ENCODE measurements at places on chromosomes 4 and X. TPM values are rescaled to one million over a fixed set of nuclear protein-coding genes. Genes with fewer than 3 reads are reported as not detected.

DNA sequence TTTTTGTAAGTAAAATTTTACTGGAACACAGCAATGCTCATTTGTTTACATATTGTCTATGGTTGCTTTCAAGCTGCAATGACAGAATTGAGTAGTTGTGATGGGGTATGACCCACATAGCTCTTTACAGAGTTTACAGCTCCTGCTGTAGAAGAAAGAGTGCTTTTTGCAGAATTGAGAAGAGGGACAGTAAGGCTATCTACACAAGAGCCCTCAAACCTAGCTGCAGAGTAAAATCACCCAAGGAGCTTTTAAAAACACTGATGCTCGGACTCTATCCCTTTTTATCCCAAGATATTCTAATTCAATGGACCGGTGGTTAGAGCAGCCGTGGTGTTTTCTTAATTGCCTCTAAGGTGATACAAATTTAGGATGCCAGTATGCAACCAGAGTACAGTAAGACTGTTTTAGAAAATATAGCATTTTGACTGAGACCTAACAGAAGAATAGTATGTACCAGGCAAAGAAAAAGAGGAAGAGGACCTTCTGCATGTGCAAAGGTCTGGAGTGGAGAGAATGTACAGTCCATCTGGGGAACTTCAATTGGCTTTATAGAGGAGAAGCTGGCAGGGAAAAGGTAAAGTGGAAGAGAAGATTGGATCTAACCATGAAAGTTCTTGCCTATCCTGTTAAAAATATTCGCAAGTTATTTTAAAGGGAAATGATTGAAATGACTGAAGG, 663.6 kb upstream of the CPEB2 start:
- DNase-seq, result no peak

DNA sequence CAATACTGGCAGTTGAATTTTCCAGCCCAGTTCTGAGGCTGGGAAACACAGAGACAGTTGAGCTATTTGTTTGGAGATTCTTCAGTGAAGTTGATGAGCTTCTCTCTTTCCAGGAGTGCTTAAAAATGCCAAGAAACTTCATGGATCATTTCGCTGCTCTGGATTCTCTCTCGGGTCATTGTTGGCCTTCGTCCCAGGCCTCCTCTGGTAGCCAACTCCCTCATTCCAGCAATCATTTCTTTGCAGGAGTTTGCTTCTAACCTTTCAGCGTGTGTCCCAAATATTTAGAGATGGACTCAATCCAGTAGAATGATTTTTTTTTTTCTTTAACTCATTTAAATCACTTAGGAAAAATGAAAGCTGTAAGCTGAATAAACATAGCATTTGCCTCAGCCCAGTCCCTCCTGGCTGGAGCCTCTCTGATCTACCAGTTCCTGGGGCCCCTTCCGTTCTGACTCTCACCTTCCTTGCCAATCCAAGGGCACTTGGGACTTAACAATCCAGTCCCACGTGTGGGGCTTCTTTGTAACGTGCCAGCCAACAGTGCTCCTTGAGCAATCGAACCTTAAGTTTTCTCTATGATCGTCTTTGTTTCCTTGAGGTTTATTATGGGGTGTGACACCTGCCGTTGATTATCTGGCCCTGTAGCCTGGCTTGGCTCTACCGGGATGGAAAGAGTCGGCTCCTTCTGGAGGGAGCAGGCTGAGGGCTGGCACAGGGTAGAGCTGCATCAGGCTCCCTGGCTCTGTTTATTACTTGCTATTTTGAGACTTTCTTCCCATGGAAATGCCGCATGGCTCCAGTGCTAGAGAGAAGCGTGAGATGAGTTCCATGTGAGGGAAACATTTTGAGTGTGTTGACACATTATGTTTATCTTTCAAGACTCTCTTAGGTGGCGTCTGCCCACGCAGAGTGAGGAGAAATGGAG, 80.4 kb upstream of the GPC4 start:
- no peak for DNase-seq

- DNase-seq, result no peak
Measured at GRCh38 chr4:79626611-79627010, 218.6 kb upstream of the GK2 start.

DNA sequence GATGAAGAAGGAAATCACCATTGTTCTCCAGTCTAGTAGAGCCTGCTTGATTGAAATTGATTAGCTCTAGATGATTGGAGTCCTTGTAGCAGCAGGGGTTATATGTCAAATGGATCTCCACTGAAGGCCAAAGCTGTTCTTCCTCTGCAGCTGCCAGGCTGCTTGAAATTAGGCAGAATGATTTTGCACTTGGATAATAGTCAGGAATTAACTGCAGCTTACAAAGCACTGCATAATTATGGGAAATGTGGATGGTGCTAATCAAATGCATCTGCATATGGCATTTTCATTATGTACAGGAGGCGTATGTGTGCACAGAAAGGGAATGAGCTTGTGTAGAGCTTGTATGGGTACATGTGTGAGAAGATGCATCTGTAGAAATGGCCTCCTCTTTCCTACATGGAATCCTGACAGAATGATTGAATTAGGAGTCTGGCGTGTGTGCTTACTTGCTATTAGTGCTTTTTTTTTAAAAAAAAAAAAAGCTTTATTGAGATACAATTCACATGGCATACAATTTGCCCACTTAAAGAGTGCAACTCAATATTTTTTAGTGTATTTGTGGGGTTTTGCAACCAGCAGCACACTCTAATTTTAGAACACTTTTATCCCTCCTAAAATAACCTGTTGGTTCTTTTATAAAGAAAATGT, 65.9 kb downstream of the TMEM131L start:
- no peak for DNase-seq

DNA sequence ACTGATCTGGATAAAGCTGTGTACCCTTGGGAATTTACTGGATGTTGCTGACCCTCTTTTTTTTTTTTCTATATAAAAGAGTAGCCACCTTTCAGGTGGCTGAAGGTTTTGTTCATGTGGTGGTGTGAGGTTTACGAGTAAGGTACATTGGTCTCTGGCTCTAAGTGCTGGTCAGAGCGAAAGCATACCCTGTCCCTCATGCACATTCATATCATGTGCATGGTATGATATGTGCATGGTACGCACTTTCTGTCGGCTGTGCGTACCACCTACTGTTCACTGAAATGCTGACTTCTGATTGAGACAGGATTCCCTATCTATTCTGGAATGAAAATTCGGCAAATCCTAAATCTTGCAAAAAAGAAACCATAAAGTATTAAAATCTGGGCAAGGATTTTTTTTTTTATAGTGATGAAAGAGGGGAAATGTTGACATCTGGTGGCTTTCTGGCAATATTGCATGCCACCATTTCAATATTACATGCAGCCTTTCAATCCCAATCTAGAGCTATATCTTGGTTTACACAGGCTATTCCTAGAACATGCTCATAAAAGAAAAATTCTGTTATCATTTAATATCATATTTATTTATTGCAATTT, 32.8 kb downstream of the FAM149A start:
- peak; percentile 12 for DNase-seq

DNA sequence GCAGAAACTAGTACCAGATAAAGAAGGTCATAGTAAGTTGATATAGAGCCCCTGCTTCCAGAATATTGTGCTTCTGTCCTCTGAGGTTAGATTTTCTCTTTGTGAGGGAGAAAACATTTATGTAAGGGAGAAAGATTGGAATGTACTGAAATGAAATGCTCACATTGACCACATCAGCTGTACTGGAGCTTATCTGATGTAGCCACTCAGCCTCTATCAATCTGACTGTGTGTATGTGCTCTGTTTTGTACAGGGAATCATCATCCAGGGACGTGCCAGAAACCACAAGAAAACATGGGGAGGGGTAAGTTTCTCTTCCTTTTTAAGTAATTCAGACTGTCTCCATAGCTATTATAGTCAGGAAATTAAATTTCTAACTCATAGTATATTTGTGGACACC, 56.8 kb downstream of the PRRG1 start:
- DNase-seq, result no peak

DNA sequence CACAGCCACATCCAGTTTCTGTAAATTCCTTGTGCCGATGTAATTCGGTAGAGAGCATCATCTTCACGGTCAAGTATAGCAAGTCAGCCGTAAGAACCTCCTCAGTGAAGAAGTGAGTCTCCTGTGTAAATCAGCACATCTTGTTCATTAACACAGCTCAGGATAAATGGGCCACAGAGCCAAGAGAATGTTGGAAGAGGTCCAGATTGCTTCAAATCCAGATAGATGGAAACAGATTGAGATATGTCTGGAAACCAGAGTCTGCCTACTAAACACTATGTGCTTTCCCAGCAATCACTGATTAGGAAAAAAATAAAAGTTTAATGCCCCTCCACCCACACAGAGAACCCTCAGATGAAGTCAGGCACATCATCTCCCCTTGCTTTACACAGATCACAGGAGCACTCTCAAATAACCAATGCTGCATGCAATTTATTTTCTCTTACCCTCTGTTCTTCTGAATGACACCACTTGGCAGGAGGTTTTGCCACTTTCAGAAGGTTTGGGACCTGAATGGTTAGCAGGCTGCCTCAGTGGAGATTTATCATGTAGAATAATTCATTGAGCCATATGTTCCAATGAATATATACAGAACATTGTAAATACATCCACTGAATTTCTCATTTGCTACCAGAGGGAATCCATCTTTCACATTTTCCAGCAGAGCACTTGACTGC, 357.7 kb downstream of the C4orf33 start:
- DNase-seq, result no peak

DNA sequence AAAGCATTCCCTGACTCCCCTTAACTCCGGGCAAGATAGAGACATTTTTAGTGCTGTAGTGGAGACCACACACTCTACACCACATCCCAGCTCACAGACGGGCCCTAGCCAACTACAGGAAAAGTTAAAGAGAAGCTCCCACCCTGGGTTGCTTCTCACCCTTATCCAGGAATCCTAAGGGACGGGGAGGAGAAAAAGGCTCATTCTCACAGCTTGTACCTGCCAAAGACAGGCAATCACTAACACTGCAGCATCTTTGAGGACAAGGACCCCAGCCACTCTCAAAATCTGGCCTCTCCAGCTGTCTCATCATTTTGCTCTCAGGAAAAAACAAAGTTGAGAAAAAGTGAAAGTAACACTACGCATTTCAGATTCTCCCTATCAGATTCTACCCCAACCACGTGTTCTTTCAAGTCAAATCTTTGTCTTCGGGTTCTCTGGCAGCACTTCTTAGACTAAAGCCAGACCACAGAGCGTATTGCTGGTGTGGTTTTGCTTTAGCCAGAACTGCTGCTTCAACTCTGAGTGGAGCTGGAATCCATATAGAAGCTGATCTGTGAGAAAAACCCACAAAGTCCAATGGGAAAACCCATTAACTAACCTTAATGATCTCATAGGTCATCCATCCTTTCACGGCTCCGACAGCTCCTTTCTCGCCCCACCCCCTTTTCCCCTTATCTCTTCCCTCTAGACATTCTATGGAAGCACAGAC, 605.9 kb upstream of the DIPK2B start:
- no peak for DNase-seq

GRCh38 chrX:12946406-12946805, 28.5 kb upstream of the TMSB4X start:
- DNase-seq, result no peak

- no peak for DNase-seq
Measured at GRCh38 chrX:148609515-148610327, 109.3 kb downstream of the AFF2 start.

DNA sequence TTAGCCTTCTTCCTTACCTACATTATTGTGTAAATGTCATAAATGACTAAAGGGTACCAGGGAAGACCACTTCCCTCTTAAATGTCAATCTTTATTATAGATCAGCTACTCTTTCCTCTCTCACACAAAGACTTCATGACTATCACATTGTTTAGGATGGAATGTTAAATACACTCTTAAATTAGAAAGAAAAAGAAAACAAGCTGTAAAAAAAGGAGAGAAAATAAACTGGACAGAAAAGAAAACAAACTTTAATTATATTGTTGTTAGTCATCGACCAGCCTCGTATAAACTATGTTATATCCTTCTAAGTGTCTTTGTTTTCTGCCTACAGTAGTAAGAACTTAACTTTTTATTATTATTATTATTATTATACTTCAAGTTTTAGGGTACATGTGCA, 666.4 kb upstream of the NR3C2 start:
- no peak for DNase-seq

DNA sequence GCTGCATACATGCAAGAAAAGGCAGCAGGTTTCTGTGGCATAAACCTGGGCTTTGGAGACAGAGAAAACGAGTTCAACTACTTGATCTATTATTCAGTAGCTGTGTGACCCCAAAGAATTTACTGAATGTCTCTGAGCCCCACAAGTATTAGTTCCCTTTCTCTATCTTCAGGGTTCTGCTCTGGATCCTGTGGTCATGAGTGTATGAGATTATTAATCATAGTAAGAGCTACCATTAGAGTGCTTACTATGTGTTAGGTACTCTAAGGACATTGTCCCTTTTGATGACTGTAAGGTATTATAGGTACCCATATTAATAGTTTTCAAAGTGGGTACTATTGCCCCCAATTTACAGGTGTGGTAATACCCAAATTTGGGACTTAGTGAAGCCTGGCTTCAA, 5.5 kb downstream of the TEX13D start:
- DNase-seq, result no peak

GRCh38 chr4:95610061-95610569, 61.3 kb upstream of the UNC5C start:
- no peak for DNase-seq

DNA sequence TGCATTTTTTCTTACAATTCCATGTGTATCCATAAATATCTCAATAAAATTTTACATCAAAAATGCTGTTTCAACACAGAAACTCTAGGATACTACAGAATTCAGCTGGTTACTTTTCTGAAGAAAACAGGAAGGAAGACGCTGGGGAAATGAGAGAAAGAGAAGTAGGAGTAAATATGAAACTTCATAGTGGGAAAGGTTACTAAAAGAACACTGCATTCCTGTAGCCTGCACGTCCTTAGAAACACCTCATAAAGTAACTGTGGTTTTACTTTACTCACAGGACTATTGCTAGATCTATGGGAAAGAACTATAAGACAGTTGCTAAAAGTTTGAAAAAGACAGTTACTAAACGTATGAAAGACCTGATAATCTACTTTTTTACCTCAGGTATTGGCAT, 23.1 kb downstream of the ATP11C start:
- DNase-seq, result no peak

DNA sequence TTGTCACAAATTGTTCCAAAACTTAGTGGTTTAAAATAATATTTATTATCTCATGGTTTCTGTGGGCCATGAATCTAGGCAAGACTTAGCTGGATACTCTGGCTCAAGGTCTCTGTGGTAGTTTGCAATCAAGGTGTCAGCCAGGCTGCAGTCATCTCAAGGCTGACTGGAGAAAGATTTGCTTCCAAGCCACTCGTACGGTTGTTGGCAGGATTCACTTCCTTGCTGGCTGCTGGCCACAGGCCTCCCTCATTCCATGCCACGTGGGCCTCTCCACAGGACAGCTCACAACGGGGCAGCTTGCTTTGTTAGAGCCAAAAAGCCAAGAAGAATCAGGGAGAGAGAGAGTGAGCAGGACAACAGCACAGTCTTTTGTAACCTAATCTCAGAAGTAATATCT, 101.4 kb downstream of the WWC2 start:
- no peak for DNase-seq

DNA sequence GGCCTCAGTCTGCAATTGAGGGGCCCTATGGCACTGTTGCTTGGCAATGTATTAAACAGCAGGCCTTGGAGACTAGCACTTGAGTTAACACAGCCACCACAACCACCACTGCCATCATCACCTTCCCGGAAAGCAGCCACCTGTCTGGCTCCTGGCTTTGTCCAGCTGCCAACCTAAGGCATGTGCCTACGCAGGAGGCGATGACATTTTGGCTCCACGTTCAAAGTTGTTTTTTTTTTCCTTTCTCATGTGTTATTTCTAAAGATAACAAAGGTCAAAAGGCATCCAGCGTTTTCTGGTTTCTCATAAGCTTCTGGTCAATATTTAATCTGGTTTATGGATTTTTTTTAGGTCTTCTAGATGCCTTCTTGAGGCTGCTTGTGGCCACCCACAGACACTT, 7.5 kb downstream of the CLDN2 start:
- DNase-seq, result no peak

The FMR1NB gene
- not detected for total RNA-seq

The EREG gene
- 498 TPM for total RNA-seq

The S100P gene
- 4.1 TPM for total RNA-seq
